Left forelimb (tissue), 1 donor: ENCODE measurements at places on chromosomes 4 and X.

- DNase-seq = no peak
Measured at GRCh38 chr4:185502386-185502785, 30.9 kb upstream of the CCDC110 start.

DNA sequence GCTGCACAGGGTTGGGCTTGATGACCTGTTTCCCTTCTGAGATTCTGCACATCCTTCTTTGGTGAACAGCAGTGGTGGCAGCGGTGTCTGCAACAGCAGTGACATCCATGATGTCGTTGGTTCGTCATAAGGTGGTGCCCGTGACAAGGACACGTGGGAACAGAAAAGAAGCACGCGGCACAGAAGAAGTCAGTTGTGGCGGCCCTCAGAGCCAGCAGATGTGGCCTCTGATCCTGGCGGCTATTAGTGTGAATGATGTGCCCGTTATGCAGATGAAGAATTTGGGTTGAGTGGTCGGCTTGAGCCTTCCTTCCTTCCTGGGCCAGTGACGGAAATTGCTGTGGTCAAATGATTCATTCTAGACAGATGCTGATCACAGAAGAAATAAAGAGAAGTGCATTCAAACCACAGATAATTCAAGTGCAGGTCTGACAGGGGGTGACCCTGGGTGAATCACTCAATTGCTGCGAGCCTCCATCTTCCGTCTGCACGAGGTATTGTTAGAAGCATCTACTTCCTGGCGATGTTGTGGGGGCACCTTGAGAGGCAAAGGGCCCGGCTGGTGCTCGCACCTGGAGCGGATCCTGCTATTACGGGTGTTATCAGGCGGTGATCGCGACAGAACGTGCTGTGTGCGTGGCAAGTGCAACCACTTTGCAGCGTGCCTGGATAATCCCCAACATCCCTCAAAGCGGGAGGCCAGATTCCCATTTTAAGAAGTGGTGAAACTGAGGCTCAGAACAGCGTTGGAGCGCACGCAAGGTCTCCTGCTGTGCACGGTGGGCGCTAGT, 215.2 kb upstream of the PSAPL1 start:
- no peak for DNase-seq

- DNase-seq = no peak
Measured at GRCh38 chr4:55186123-55186522, 60.7 kb upstream of the KDR start.

GRCh38 chrX:96405842-96406241, 278.8 kb upstream of the DIAPH2 start:
- no peak for DNase-seq

DNA sequence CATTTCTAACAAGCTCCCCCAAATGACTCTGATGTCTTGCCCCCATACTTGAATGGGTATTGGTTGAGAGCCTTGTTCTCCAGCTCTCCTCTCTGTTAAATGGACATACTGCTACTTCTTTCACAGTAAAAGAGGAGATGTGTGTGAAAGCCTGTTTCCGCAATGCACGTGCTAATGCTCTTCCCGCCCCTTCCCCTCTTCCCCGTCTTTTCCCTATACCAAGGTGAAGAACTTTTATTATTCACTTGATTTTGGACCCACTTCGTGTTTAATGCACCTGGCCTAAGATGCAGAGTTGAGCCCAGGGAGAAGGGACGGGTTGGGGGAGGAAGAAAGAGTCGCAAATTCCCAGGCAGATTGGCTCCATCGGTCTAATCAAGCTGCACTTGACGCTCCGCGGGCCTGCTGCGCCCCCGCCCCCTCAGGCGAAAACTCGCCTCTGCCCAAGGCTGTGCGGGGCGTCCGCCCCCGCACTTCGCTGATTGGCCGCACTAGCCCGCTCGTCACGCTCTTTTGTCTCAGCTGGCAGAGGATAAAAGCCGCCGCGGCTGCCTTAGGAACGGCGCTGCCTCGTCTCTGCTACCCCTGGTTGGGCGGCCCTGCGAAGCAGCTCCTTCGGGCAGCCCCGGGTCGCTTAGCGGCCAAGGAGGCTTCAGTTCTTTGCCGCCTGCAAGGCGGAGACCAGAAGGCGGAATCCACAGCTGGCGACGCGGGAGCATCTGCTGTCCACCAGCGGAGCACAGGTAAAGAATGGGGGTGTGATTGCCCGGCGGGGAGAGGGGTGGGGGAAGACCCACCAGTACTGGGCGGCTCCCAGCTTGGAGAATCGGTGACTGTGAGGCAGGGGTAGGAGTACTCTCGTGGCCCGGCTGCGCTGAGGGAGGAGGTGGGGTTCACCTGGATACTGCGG, at the start of gene ZCCHC12:
TSS of gene ZCCHC12 (plus strand) at position 562 of the 910 bp plus-strand sequence. CDS start 1,421 bp downstream, outside the sequence.
- DNase-seq = peak; percentile 66

DNA sequence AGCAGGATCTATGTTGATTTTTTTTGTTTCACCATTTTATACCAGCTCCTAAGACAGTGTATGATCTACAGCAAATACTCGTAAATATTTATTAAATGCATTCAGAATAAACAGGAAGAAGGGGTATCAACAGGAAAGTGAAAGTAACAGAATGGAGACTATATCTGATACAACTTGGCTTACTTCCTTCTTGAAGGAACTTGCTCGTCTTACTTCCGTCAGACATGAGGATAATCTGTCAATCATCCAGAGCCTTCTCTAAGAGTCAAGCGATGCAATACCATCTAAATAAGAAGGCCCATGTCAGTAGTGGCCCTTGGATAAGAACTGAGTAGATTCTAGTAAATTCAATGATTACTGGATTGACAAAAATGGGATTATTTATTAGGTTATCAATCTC, 84.2 kb downstream of the CAMK2D start:
- no peak for DNase-seq

GRCh38 chrX:106484233-106484632, 127.5 kb upstream of the RADX start:
- no peak for DNase-seq

DNA sequence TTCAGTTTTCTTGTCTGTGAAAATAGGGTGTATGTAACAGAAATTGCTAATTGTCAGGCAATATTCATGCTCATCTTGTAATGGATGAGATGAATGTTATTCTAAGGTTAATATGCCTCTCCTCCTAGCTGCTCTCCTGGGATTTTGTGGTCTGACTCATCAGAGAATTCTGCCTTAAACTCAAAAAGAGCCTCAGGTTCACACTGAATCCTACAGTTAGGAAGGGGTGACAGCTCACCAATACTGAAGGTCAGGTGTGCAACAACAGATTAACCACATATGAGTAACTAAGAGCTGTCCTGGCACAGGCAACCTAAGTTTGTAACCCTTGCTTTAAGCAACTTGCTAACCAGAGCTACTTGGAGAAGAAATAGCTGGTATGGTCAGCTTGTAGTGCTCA, 197.7 kb downstream of the SPATA18 start:
- no peak for DNase-seq

DNA sequence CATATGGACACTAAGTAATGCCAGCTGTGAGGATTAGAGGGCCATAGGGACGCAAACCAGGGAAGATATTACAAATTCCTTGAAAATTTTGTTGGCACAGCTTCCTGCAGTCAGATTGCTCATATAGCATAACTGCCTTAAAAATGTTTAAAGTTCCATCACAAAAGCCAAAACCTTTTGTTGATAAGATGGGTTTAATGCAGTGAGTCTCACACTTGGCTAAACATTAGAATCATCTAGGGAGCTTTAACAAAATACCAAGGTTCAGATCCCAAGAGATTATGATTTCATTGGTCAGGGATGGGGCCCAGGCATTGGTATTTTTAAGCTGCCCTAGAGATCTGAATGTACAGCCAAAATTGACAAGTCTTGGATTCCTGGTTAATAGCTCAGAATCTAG, 376.5 kb upstream of the MAD2L1 start:
- DNase-seq = no peak

DNA sequence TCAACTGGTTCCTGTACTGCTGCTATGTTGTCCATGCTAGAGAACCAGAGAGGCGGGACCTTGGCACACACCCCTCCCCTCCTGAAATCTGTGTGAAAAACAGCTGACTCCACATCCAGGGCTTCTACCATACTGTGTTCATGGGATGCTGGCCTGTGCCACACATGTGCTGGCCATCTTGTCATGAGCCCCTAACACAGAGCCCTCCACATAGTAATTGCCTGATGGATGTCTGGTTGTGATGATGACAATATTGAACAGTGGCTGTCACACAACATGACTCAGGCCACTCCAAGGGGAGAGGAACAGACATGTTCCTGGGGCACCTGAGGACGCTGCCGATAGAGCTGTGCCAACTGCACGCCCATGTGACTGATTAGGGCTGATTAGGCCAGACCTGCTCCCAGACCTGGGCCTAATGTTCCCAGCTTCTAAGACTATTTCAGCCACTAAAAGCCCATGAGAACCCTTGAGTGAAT, 13.1 kb downstream of the SLC25A5 start:
- no peak for DNase-seq

GRCh38 chr4:40193578-40193977, 3.3 kb upstream of the RHOH start:
- no peak for DNase-seq

DNA sequence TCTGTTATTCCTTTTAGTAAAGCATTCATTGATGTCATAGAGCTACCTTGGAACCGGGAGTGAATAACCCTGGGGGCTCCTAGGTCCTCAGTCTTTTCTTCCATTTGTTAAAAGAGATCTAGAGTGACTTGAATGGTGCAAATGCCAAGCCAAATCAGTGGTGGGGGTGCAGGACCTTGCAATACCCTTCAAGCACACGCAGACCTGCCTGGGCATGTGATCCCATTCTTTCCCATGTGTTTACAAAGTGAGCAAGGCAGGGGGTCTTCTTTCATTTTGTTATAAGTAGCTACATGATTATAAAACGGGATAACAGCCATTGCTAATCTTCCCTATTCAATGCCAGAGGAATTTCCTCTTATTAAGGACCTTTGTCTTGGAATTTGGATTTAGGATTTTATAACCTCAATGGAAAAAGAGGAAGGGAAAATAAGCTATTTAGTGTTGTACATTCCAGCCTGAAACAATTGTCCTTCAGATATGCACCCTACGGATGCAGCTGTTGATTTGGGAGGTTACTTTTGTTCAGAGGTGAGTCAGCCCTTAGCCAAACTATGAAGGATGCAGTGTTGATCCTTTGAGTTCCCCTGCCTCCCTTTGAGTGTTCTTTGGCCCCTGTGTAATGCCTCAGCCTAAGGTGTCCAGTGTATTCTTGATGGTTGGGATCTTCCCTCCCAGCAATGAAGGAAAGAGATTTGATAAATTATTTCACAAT, 623.8 kb upstream of the HTR2C start:
- no peak for DNase-seq

- DNase-seq = no peak
Measured at GRCh38 chrX:96447161-96447560, 237.5 kb upstream of the DIAPH2 start.

GRCh38 chr4:76867377-76867776, 30.6 kb downstream of the SOWAHB start:
- DNase-seq = no peak

GRCh38 chr4:10173754-10174749, 57.5 kb upstream of the WDR1 start:
- DNase-seq = no peak

DNA sequence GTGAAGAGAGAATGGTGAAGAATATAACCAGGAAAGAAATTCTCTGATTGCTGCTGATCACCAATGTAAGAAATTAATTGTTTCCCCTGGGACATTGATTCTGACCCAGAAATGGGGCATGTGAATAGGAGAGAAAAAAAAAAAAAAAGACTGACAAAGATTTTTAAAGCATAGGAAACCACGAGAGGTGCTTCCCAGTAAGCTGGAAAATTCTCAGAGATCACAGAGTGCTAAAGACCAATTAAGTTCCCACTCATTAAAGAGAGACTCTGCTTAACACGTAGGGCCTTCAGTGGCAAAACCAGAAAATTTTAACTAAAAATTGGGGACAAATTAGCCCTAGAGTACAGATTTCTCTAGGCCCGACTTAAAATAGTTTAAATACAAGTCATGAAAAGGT, 604.4 kb downstream of the ARAP2 start:
- no peak for DNase-seq

GRCh38 chr4:137430171-137430570, 102.1 kb downstream of the PCDH18 start:
- no peak for DNase-seq

DNA sequence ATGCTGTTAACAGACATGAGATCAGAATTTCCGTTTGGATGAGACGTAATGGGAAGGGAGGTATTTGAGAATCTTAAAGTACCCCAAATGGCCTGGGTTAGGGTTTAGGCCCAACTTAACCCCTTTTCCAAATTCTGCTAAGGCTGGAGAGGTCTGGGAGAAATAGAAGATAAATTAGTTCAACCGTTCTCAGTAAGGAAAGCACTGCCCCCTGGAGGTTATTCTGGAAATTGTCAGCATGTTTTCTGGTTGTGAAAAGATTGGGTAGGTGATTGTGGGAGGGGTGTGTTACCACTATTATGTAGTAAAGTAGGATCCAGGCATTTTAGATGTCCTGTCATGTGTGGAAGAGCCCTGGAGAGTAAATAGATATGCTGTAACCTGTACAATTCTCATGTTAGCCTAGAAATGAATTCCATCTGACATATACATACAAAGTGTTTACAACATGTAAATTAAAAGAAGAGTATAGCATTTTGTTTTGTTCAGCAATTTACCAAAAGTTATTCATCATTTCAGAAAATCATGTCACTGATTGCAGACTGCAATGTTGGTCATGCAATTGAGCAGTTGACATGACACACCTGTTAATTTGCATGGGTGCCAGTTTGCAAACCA, 26.8 kb upstream of the GRXCR1 start:
- no peak for DNase-seq

- DNase-seq = no peak
Measured at GRCh38 chrX:39258331-39258730, 457.1 kb downstream of the MID1IP1 start.

DNA sequence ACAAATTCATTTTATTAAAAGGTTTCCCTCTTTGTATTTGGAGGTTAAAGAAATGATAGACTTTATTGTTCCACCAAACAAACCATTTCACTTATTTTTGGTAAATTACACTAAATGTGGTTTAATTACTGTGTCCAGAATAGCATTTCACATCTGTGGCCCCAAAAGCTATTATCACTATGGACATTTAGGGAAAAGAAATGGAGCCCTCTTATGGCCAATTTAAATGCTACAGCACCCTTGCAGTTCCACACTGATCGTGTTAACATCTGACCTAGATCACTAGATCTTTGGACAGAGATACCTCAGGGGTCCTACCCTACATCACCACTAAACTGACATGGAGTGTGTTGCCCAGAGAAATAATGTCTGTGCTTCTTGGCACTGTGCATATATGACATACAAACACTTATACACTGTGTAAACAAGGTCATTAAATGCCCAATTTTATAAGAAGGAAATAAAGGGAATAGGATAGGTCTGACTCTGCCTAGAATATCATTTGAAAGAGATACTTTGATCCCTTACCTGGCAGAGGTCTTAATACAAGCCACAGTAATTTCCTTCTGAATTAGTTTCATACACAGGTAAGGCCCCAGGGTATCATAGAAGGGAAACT, 163.9 kb downstream of the KDR start:
- DNase-seq = no peak

- no peak for DNase-seq
Measured at GRCh38 chrX:134642386-134642785, 15.9 kb downstream of the PLAC1 start.
